ENCODE measurements at places on chromosomes 13 and 19.

DNA sequence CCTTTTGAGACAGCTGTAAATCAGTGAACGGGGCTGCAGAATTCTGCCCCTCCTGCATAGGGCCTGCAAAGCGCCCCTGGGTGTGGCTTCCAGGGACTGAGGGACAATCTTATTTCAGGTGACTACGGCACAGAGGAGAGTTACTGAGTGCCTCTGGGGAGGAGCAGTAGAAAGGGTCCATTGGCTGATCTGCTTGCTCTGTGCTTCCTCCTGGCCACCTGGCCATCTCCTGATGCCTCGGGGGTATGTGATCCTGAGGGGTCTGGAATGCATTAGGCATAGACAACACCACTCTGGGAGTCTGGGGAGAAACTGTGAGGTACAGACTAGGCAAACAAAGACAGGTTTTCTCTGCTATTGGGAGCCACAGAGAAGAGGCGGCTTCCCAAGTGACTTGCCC, 2.8 kb downstream of the KCTD15 start:
- no peak for DNase-seq

DNA sequence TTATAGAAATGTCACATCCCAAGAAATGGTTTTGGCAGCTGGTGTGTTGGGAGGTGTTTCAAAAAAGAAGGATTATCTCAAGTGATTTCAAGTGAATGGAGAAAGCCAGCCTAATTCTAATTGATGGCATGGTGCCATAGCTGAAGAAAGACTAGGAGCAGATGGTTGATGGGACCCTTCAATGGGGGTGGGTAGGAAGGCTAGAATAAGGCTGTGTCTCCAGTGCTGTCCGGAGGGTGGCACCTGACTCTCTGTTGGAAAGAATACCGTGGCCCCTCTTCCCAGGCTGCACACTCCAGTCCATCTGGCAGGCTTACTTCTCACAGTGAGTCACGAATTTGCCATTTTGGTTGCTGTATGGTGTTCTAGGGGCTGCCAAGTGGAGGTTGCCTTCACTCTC, 51.0 kb upstream of the GPR12 start:
- DNase-seq, result no peak

DNA sequence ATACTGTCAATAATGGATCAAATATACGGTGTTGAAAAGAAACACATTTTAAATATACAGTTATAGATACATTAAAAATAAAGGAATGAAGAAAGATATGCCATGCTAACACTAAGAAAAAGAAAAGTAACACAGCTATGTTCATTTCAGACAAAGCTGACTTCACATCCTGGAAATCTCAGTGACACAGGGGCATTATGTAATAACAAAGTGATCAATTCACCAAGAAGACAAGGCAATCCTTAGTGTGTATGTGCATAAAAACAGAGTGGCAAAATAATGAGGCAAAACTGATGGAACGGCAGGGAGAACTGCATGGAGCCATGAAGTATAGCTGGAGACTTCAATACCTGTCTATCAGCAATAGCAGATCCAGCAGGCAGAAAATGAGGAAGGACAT, 13.1 kb downstream of the ZNF14 start:
- DNase-seq, result no peak

GRCh38 chr13:31209172-31209840, 9.5 kb downstream of the B3GLCT start:
- no peak for DNase-seq

DNA sequence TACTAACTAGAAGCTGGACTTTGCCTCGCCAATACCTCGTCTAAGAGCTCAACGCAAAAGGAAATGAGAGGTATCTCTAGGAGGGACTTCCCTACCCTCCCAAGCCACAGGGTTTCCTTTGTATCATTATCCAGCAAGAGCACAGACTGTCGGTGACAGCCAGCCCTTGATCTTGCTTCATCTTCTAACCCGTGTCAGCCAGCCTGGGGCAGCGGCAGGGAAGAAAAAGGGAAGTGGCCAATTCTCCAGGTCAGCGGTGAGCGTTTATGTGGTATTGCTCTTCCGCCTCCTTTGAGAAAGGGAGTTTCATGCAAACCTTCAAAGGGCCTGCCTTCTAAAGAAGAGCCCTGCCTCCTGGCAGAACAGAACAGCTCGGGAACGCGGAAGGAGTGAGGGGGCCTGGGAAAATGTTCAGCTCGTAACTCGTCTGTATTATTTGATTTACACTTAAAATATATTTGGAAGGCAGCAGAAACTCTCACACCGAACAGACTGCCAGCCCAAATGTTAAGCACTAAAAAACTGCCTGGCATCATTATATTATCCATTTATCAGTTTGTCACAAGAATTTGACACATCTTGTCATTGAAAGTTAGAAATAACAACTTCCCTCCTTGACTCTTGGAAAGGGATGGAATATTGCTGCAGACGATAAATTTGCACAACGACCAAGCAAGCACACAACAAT, 41.8 kb downstream of the EFNB2 start:
- DNase-seq, result no peak

GRCh38 chr19:55152017-55152416, 3.0 kb upstream of the TNNT1 start:
- no peak for DNase-seq

GRCh38 chr19:36115453-36116343, at the start of gene TBCB:
TSS of gene TBCB (plus strand) at chr19:36115468. CDS start at chr19:36115561, 93 bp downstream.
- peak; percentile 91 for DNase-seq

- DNase-seq, result no peak
These were observed 28.1 kb upstream of the ZNF527 start for GRCh38 chr19:37342753-37343152.

DNA sequence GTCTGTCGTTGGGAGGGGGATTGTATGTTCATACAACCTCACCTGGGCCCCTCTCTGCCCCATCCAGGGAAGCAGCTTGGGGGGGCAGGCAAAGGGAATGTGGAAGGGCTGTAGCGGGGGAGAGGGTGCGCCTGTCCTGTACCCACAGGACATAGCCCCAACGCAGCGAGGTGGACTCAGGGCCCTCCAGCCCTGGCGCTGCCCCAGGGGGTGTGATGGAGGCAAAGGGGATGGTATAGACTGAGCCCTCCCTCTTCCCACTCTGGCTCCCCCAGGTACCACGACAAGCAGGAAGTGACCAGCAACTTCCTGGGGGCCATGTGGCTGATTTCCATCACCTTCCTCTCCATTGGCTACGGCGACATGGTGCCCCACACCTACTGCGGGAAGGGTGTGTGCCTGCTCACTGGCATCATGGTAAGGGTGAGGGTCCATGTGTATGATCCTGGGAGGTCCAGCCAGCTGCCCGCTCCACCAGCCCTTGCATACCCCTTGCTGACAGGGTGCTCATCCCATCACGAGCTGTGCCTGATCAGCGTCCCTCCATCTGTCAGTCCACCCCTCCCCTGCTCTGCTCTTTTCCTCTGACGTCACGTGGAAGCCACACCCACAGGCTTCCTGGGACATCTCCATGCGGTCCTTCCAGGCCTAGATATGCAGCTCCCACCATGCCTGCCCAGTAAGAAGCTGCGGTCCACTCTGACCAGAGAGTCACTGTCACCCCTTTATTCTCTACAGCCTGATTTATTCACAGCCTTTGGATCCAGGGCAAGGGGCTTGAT, 18.3 kb downstream of the KCNN1 start:
- DNase-seq, result no peak

DNA sequence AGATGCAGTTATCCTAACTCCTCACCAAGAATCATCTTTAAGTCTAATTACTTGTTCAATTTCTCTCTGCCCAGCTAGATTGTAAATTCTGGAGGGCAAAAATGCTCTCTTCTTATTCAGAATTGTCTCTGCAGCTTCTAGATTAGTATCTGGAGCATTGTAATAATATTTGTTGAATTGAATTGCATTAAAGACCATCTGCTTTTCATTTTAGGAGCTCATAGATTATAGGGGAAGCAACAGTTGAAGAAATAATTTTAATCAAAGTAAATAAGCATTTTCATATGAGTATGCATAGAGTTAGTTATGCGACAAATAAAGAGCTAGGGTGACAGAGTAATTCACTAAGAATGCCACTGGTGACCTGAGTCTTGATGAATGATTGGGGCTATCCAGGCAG, 222.8 kb downstream of the SPRY2 start:
- DNase-seq, result no peak

- DNase-seq, result no peak
These were observed 203.0 kb downstream of the KLF5 start for GRCh38 chr13:73261739-73262216.

DNA sequence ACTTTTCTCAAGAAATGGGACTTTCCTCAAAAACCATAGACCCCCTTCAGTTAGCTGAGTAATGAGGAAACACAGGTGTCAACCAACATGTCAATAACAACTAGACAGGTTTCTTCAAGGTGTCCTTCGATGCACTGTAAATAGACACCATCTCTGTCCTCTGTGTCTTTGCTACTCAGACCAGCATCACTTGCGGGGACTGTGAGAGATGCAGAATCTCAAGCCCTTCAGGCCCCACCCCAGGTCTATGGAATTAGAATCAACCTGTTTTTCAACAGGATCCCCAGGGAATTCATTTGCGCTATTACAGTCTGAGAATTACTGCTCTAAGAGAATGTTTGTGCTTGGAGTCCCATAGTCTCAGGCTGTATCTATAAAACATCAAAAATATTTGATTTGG, 469.9 kb downstream of the COG6 start:
- no peak for DNase-seq

All from activated CD4-positive, alpha-beta T cell treated with anti-CD3 and anti-CD28 coated beads for 24 hours (primary cell).